Activated naive CD4-positive, alpha-beta T cell treated with anti-CD3 and anti-CD28 coated beads, Interleukin-2, amount 50 U/mL, for 16 hours (primary cell): ENCODE measurements at places on chromosomes 1 and 21.

GRCh38 chr21:46130831-46131587 is 24.4 kb downstream of the FTCD start:
- DNase-seq: no peak

- DNase-seq: peak; percentile 24
Observed at GRCh38 chr1:147892731-147893214, 9.8 kb upstream of the GJA8 start.

- DNase-seq: no peak
Observed at GRCh38 chr1:209526137-209526536, 57.4 kb upstream of the CAMK1G start.

DNA sequence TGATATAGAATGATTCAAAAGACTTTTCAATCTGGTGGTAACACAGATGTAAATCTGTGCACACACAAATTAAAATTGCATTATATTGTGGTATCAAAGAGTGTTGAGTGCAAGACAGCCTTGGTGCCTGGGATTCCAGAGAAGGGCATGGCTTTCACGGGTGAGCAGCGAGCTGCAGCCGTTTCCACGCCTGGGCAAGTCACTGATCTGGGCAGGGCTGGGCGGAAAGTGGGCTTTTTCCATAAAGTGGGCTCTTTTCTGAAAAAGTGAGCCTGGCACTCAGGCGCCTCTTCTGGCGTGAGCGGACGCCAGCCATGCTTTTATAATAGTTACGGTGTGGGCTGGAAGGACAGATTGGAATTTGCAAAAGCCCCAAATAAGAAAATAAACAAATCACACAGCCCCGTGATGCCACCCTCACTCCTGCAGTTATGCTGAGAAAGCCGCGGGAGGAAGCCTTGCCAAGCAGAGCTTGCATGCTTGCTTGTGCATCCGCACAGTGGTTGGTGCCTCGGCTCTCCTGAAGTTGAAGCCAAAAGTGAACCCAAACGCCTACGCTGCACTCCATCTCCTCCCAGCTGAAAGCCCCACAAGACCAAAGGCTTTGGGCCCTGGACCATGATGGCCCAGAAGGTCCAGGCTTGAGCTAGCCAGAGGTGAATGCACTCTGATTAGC is 7.1 kb upstream of the C1orf115 start:
- no peak for DNase-seq

GRCh38 chr1:23394181-23394580 is 24.5 kb upstream of the ZNF436 start:
- DNase-seq: no peak
